ENCODE measurements at places on chromosomes 2 and 18. TPM values are rescaled to one million over a fixed set of nuclear protein-coding genes. Genes with fewer than 3 reads are reported as not detected.

Gene ICOS
- total RNA-seq, result 33.9 TPM

Gene LOXL3
- total RNA-seq, result not detected

DNA sequence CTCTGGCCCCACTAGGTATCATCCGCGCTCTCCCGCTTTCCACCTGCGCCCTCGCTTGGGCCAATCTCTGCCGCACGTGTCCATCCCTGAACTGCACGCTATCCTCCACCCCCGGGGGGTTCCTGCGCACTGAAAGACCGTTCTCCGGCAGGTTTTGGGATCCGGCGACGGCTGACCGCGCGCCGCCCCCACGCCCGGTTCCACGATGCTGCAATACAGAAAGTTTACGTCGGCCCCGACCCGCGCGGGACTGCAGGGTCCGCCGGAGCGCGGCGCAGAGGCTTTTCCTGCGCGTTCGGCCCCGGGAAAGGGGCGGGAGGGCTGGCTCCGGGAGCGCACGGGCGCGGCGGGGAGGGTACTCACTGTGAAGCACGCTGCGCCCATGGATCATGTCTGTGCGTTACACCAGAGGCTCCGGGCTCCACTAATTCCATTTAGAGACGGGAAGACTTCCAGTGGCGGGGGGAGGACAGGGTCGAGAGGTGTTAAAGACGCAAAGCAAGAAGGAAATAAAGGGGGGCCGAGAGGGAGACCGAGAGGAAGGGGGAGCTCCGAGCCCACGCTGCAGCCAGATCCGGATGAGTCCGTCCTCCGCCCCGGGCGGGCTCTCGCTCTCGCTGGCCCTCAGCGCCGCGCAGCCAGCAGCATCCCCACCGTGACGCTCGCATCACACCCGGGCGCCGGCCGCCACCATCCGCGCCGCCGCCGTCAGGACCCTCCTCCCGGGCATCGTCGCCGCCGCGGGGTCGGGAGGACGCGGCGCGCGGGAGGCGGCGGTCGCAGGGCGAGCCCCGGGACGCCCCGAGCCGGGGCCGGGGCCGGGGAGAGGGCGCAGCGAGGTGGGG lies 664 bp downstream of the NETO1 start:
- no peak for DNase-seq

GRCh38 chr2:126658905-126659561 lies 3.1 kb downstream of the GYPC start:
- DNase-seq, result peak; percentile 41

- no peak for DNase-seq
These were observed 64.9 kb upstream of the CAPN13 start for GRCh38 chr2:30871980-30872789.

GRCh38 chr2:237271698-237272652 lies 142.0 kb downstream of the COL6A3 start:
- no peak for DNase-seq

- DNase-seq, result no peak
These were observed 23.6 kb upstream of the MRPL33 start for GRCh38 chr2:27747827-27748352.

- DNase-seq, result no peak
These were observed 39.3 kb downstream of the GKN2 start for GRCh38 chr2:68913359-68913758.

Gene CCDC178
- not detected for total RNA-seq

DNA sequence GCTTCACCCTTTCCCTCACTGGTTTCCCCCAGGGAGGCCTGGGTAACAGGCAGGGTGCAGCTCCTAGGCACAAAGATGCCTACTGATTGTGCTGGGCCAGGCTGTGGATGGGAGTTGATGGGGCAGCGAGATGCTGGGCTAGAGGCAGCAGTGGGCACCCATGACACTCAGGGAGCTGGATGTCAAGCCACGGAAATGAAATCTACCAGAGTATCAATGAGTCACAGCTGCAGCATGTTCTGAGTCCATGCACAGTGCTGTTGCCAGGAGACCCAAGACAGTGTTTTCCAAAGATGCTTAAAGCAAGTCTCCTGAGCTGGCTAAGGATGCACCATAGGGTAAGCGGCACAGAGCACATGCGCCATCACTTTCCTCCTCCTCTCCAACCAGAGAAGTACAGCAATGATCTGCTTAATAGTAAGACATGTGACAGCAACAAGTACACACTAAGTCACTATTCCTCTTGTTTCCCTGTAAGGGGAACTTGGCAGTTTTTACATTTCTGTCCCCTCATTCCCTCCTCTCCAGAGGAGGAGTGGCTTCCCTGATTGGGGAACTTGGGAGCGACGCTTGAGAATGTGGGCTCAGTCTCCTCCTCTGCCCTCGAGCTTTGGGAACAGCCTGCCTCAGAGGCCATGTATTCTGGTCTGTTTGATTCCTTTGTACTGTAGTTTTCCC lies 57.2 kb downstream of the CDC42EP3 start:
- DNase-seq, result no peak

Gene HEATR5B
- 41.2 TPM for total RNA-seq

Gene PLCL1
- total RNA-seq, result 22.0 TPM

GRCh38 chr2:54952425-54952824 lies 97.8 kb downstream of the RTN4 start:
- DNase-seq, result no peak

- DNase-seq, result no peak
These were observed 30.2 kb downstream of the GLI2 start for GRCh38 chr2:120765678-120766469.

Gene PKDCC
- total RNA-seq, result not detected

GRCh38 chr2:232444409-232445148 lies 11.4 kb upstream of the ALPI start:
- DNase-seq, result peak; percentile 51

DNA sequence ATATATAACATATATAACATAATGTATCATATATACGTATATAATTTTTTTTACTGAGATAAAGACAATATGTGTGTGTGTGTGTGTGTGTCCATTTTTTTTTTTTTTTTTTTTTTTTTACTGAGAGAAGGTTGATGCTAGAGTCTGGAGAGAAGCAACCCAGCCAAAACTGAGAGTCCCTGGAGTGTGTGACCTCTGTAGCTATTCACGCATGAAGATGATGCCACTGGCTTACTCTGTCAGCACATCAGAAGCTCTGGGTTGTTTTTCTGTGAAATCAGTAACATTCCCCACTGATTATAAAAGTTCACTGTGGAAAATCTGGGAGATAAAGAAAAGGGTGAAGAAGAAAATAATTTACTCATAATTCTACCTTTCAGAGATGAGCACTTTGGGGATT lies 27.2 kb downstream of the CCDC195 start:
- no peak for DNase-seq

DNA sequence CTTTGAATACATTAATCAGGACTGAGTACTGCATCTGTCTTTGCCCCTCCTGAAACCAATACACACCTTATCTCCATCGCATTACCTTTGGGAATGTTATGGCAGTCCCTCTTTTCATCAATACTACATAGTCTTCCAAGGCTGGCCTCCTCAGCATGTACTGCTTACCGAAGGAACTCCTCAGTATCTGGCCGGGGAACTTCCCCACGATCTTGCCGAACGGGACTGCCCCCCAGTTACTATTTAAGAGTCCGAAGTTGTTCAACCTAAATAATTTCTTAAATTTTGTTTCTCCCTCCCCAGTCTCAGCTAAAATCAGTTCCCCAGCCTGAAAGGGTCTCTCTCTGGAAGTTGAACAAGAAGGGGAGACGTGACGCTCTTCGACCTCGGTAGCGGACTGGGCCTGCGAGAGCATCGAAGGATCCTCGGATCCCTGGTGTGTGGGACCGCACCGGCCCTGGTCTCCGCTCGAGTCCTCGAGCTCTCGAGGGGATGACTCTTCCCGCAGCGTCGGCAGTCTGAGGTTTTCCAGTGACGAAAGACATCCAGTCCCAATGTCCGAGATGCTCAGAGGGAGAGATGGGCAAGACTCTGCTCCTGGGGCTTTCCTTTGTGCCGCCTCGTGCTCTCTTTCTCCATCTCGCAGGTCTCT lies 489 bp downstream of the TRMT61B start:
- no peak for DNase-seq

Gene UGT1A4
- total RNA-seq, result not detected

- DNase-seq, result no peak
These were observed 1.3 kb downstream of the TMEM131 start for GRCh38 chr2:97994476-97994875.

DNA sequence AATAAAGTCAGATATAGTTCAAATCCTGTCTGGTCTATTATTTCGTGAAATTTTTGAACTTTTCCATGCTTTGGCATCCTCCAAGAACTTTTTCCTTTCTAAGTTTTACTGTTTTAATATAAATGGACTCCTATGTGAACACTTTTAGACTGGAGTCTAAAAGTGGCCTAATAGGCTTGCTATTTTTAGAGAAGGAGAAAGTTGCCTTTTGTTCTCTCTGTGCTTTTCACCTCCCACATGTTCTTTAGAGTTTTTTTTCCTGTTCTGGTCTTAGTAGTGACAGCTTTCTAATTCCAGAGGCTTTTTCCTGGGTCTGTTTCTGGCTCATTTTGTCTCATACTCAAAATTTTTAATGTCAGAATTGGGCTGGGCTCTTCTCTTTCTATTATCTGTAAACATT lies 72.2 kb downstream of the ADAM23 start:
- no peak for DNase-seq

GRCh38 chr2:236794176-236794957 lies 224.7 kb downstream of the ACKR3 start:
- DNase-seq, result no peak

GRCh38 chr2:239610457-239611221 lies 209.8 kb upstream of the HDAC4 start:
- DNase-seq, result no peak

GRCh38 chr2:72010647-72011369 lies 136.9 kb downstream of the CYP26B1 start:
- DNase-seq, result no peak

Gene IL1RL1
- 0.19 TPM for total RNA-seq

Gene SNTG2
- total RNA-seq, result 2.7 TPM

DNA sequence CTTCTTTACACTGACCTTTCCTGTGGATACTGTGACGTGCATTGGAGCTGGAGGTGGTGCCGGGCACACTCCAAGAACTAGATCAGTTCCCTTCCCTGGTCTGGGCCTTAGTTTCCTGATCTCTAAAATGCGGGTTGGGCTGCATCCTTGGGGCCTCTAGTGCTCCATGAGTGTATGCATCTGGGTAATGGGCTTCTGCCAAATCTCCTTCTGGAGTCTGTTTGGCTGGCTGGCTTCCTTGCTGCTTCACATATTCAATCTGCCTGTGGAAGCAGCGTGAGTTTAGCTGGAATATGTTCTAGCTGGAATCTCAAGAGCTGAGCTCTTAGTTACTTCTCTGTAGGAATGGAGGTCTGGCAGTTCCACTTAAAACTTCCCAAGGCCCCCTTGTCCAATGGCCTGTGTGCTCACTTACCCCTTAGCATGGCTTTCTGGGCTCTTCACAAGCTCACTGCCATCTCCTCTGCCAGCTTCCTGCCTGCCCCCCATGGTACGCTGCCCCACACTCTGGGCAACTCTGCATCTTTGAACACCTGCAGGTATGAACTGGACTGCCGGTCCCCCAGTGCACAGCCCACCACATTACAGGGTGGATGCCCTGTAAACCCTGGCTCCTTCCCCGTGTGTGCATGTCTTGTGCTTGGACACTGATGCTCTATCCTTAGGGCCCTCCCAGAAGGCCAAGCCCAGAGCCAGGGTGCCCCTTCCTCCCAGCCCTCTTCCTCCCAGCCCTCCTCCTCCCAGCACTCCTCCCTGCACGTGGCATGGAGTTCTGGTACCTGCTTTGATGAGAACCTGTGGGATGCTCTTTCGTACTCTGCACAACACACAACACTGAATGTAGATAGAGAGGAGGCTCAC lies 103.6 kb upstream of the SMAD2 start:
- no peak for DNase-seq

Gene GKN2
- not detected for total RNA-seq

DNA sequence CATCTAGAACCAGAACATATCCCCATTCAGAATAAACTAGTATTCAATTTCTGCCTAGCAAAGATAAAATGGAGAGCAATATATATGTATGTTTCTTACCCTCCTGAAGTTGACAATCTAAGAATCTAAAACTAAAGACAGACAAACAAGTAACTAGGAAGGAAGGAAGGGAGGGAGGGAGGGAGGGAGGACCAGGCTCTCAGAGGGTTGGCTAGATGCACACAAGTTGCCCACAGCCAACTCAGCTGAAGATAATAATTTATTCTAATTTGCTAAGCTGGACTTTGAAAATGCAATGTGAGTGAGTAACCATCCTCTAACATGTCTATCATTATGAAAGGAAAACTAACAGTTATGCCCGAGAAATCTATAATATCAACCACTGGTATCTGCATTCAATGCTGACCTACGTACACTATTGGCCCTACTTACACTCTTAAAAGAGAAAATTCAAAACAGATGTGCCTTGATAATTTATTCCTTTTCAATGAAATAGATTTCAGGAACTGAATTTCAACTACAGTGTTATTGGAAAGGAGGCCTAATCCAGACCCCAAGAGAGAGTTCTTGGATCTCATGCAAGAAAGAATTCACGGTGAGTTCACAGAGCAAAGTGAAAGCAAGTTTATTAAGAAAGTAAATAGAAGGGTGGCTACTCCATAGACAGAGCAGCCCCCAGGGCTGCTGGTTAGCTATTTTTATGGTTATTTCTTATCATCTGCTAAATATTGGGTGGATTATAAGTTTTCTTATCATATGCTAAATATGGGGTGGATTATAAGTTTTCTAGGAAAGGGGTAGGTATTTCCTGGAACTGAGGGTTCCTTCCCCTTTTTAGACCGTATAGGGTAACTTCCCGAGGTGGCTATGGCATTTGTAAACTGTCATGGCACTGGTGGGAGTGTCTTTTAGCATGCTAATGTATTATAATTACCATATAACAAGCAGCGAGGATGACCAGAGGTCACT lies 288.5 kb upstream of the SLC39A10 start:
- no peak for DNase-seq

- no peak for DNase-seq
These were observed 159.0 kb downstream of the RDH14 start for GRCh38 chr2:18401471-18401870.

- DNase-seq, result no peak
These were observed 121.1 kb upstream of the KLHL14 start for GRCh38 chr18:32893915-32894314.
